ENCODE measurements at places on chromosomes 16 and 17.
A peak's percentile ranks its signal among the peaks of the same experiment; 100 is the strongest.

- no peak for DNase-seq
Observed at GRCh38 chr17:2937331-2938003, 125.9 kb downstream of the OR1D5 start.

DNA sequence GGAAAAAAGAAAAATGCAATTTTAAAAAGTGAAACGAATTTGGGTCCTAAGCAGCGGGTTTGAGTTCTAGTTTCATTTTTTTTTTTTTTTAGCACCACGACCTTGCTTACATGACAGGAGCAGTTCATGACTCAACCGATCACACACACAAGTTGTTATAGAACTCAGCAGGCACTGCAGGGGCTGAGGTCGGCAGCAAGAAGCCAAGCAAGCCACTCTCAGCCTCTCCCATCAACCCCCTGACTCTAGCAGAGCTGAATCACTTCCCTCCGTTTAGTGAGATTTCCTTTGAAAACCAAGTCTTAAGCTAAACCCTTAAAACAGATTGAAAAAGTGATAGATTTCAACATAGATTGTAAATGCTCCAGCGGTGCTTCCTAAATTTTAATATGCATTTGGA is 520.8 kb downstream of the HAPSTR1 start:
- DNase-seq = peak; percentile 19

GRCh38 chr16:84874004-84874435 is 54.2 kb downstream of the CRISPLD2 start:
- no peak for DNase-seq

- no peak for DNase-seq
Observed at GRCh38 chr17:71234349-71234748, 886.5 kb upstream of the SOX9 start.

DNA sequence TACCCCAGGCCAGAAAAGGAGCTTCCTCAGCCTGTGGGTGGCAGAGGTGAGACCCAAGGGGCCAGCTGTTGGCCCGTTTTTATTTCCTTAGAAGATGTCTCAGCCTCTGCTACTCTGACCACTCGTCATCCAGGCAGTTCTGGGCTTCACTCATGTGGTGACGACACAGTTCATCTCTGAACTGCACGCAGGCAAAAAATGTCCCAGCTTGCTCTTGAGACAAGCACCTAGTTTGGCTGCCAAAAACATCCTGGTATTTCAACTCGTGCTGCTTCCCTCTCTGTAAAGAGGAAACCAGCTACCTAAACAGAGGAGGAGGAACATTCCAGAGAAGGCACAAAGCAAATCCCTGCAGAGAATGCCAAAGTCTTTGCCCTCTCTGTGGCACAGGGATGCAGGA is 125.7 kb downstream of the XYLT1 start:
- no peak for DNase-seq

DNA sequence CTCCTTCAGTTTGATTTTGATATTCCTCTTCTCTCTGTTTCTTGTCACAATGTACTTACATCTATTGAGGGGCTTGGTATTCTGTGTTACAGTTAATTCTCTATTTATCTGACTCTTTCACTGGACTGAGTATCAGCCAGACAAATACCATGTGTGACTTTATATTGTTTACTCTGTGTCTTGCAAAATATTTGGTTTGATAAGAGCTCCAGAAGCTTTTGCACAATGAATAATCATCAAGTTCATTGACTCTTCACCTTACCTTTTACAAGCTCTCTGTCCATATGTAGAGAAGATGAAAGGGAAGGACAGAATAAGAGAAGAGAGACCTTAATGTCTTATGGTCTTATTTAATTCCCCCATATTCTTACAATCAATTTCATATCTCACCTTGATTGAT is 877.7 kb upstream of the CDH8 start:
- DNase-seq = no peak

GRCh38 chr17:44197980-44198720 is 1.5 kb downstream of the ATXN7L3 start:
- no peak for DNase-seq

DNA sequence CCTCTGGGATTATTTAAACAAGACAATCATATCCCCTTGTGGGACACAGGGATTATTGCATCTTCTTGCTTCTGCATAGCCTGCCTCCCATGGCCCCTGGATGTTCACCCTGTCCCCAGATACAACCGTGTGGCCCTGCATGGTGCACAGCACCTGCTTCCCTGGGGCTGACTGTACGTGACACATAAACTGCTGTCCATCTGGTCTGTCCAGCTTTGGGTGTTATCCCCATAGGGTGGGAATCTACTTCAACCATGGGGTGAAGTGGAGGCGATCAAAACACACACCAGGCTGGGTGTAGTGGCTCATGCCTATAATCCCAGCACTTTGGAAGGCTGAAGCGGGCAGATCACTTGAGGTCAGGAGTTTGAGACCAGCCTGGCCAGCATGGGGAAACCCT is 138.8 kb downstream of the XYLT1 start:
- no peak for DNase-seq

- DNase-seq = no peak
Observed at GRCh38 chr17:73536700-73537605, 107.3 kb downstream of the SDK2 start.

GRCh38 chr17:73271072-73271471 is 9.4 kb upstream of the CPSF4L start:
- DNase-seq = no peak

GRCh38 chr17:19943026-19943425 is 34.6 kb downstream of the AKAP10 start:
- no peak for DNase-seq

DNA sequence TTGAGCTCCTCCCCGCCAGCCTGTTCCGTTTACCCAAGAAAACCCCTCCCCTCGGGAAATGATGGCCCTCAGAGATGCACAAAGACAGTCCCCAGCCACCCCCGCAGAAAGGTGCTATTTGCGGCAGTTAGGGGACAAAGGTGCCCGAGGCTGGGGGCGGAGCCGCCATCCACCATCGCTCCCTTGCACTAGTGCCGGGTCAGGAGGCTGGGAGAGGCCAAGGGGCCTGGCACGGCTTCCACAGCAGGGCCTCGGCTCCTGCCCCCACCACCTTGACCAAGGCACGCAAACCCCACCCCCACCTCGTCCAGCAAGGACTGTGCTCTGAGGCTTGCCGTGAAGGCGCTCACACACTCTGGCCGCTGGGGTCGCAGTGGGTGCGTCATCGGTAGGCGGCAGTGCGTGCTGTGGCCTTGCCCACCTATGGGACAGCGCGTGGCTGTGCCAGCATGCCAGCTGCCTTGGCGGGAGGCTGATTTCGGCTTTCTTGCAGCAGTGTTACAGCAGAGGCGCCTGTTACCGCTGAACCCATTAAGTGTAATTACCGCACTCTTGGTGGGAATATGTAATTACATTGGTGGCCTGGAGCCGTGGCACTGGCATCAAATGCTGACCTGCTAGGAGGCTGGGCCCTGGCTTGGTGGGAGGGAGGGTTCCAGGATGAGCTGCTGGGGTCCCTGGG is 31.8 kb downstream of the TPSG1 start:
- DNase-seq = no peak

GRCh38 chr17:59149841-59150511 is 5.0 kb downstream of the SKA2 start:
- DNase-seq = no peak

- DNase-seq = no peak
Observed at GRCh38 chr17:69949973-69950695, 124.9 kb upstream of the KCNJ16 start.

DNA sequence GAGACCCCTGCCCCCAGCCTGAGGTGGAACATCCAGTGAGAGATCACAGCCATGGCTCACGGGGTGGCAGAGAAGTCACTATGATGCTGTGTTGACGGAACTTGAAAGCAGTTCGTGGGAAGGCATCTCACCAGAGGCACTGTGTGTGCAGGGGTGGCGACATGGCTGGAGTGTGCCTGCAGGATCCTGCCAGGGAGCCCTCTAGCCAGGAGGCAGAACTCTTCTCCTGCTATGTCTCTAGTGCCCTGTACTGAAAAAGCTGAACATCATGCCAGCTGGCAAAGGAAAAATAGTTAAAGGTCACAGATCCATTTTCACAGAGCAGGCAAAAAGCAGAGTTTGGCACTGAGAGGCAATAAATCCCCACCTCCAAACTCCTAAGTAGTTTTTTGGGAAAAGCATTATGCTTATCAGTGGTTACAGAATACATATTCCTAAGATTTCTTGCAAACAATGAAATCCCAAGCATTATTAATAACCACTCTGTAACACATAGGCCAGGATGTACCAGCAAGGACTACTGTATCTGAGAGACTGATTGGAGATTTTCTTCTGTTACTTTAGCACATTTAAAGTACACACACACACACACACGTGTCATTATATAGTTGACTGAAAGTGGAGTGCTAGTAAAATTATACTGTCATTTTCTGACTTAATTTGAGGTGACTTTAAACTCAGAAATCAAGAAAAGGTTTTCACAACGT is 36.8 kb downstream of the TNRC6C start:
- no peak for DNase-seq

DNA sequence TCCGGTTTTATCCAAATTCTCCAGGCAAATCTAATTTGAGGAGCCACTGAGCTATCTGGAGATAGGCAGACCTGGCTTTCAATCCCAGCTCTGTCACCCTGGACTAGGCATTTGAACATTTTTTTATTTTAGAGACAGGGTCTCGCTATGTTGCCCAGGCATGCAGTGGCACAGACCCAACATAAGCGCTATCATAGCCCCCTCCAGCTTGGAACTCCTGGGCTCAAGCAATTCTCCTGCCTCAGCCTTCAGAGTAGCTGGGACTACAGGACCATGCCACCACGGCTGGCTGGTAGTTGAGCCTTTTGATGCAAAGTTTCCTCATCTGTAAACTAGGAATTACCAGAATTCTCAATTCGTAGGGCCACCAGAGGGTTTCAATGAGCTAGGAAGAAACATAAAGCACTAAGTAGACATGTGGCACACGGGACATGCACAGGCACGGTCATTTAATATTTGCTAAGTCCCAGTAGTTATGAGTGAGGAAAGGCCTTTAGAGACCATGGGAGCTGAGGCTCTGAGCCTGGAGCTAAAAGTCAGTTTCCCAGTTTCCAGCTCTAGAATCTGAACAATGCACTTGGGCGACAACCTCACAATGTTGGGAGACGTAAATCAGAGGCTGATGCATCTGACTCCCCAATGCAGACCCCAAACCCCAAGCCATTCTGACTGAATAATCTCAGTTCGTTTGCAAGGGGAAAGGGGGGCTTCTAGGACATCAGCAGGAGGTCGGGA is 1.1 kb downstream of the ELOB start:
- DNase-seq = no peak

GRCh38 chr16:1078579-1079021 is 6.1 kb downstream of the SSTR5 start:
- peak; percentile 15 for DNase-seq

- no peak for DNase-seq
Observed at GRCh38 chr17:57120814-57121213, 35.8 kb downstream of the AKAP1 start.

- no peak for DNase-seq
Observed at GRCh38 chr17:28612531-28612930, 1.5 kb downstream of the RSKR start.

- no peak for DNase-seq
Observed at GRCh38 chr17:75785016-75785890, 647 bp downstream of the UNK start.

DNA sequence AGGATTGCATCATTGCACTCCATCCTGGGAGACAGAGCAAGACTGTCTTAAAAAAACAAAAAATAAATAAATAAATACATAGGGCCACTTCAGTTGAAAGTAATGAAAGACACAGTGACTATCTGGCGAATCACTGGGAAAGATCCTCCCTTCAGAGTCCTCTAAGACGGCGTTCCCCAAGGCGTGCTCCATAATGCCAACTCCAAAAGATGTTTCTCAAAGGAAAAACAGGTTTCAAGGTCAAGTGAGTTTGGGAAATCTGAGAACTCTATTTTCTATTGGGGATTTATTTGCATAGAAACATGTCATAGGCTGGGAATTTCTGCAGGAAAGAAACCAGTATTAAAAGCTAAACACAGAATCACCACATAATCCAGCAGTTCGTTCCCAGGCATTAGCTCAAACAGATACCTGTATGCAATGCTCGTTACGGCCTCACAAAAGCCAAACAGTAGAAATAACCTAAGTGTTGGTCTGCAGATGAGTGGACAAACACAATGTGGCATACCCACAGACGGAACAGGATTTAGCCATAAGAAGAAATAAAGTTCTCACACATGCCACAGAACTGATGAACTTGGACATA is 7.9 kb downstream of the KLHDC4 start:
- no peak for DNase-seq

- no peak for DNase-seq
Observed at GRCh38 chr17:32345951-32346600, 3.9 kb upstream of the ZNF207 start.

GRCh38 chr16:54363766-54364165 is 77.2 kb upstream of the IRX3 start:
- no peak for DNase-seq

DNA sequence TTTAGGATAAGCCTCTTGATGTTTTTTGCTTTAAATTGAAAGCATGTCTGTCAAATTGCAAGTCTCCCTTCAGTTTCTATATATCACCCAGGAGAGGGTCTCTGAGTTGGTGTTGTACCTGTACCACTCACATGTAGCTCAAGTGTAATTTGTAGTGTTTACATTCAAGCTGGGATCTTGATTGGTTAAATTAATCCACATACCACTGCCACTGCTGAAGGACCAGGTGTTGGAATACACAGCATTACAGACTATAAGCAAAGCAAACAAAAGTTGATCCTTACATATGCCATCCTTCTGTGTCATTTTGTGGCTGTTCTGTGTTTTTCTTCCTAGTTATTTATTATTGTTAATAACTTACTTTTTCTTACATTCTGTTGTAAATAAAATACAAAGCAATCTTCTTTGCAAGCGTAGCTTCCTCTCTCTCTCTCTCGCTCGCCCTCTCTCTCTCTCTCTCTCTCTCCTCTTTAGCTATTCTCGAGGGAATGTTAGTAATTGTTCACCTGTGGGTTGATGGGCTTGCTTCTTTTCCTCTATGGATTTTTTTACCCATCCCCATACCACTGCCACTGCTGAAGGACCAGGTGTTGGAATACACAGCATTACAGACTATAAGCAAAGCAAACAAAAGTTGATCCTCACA is 20.8 kb upstream of the NOL11 start:
- no peak for DNase-seq

DNA sequence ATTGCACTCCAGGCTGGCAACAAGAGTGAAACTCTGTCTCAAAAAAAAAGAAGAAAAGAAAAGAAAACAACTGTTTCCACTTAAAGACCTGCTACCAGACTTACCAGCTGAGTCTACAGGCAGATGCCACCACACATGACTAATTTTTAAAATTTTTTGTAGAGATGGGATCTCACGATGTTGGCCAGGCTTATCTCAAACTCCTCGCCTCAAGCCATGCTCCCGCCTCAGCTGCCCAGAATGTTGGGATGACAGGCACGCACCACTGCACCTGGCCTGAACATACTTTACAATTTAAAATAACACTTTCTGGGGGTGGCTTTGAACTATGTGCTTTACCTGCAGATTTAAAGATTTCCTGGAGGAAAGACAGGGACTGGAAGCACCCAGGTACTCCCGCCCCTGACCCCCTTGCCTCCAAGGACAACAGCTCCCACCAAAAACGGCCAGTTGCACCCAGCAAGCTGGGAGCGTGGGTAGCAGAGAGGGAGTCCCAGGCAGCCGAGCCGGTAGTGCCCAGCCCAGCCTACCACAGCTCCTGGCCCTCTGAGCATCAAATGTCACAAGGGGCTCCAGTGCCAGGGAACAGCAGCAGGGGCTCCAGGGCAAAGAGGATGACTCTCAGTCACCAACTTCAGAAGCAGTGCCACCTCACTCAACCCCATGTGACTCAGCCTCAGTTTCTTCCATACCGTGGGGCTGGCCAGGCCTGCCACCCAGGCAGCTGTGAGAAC is 262.9 kb downstream of the PARN start:
- DNase-seq = no peak

GRCh38 chr17:58312021-58312630 is 16.5 kb downstream of the TSPOAP1 start:
- no peak for DNase-seq

GRCh38 chr17:82545071-82545462 is 25.5 kb downstream of the FOXK2 start:
- DNase-seq = no peak

All from non-pigmented ciliary epithelial cell (primary cell).